Muscle of back (tissue), 13 donors: ENCODE measurements at places on chromosomes 1 and 21. TPM values are rescaled to one million over a fixed set of nuclear protein-coding genes. Genes with fewer than 3 reads are reported as not detected.

The DR1 gene
- polyA plus RNA-seq: 60.2 TPM

The TINAGL1 gene
- polyA plus RNA-seq: 20.5 TPM

The EFCAB14 gene
- 96.5 TPM for polyA plus RNA-seq

The ATP6V1G3 gene
- polyA plus RNA-seq: not detected

The PIK3R3 gene
- polyA plus RNA-seq: 17.6 TPM
